IMR-90 (cell line): ENCODE measurements at places on chromosomes 16 and 17. TPM values are rescaled to one million over a fixed set of nuclear protein-coding genes. Genes with fewer than 3 reads are reported as not detected.

DNA sequence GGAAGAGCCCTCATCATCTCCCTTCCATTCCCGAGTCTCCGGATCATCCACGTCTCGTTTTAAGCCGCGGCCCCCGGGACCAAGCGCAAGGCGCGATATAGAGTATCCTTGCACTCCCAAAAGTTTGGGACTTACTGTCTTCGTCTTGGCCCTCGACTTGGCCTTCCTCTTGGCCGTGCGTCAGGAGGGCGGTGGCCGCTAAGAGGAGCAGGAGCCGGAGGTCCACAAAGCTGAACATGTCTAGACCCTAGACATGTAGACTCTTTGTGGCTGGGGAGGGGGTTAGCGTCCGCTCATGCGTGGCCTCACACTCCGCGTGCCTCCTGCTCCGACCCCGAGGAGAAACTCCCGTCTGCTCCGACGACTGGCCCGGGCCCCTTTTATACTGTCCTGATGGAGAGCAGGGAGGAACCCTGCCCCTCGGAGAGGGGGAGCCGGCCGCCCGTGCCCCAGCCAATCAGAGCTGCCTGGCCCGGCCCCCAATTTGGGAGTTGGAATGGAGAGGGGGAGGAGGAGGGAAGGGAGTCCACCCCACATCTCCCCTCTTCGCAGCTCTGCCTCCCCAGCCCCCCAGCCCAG, at the start of gene COL1A1:
Gene COL1A1, minus strand, starts transcription at position 356 of the 579 bp plus-strand sequence. Its CDS starts 118 bp downstream, at position 238.
- H3K4me3 ChIP-seq: peak within 1 kb of the TSS; percentile 80
- H3K27me3 ChIP-seq: no peaks in the 10 kb centered on the region
- peak within 1 kb of the TSS; percentile 99 for H3K27ac ChIP-seq
- H3K36me3 ChIP-seq: peaks cover 34% of the 10 kb centered on the region

DNA sequence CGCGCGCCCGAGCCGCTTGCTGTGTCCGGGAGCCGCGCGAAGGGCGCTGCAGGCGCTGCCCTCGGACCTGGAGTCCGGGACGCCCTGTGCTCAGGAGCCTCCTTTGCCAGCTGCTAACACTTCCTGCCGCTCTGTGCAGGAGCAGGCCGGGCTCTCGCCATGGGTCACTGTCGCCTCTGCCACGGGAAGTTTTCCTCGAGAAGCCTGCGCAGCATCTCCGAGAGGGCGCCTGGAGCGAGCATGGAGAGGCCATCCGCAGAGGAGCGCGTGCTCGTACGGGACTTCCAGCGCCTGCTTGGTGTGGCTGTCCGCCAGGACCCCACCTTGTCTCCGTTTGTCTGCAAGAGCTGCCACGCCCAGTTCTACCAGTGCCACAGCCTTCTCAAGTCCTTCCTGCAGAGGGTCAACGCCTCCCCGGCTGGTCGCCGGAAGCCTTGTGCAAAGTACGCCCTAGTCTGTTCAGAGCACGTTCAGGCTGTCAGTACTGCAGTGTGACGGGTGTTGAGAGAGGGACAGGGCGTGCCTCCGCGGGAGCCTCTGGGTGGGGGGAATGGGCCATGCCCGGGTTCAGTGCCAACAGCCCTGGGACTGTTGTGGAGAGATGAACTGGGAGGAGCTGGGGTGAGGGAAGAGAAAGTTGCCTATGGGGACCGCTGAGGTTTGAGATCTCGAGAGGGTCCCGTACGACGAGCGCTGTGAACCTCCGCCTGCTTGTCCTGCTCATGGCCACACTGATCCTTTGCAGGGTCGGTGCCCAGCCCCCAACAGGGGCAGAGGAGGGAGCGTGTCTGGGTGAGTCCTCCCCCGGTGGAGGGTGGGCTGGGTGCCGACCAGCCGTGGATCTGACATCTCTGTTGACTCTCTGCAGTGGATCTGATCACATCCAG, 1.3 kb downstream of the ZNF276 start:
- peak overlapping the region; percentile 75; the same call in 1 of the 2 replicates for H3K27ac ChIP-seq
- peaks cover 17% of the 10 kb centered on the region for H3K4me1 ChIP-seq
- peak; percentile 16 for DNase-seq
- H3K4me3 ChIP-seq: peak overlapping the region; percentile 94
- H3K27me3 ChIP-seq: no peaks in the 10 kb centered on the region

- H3K27ac ChIP-seq: peak overlapping the region; percentile 4; the same call in 1 of the 2 replicates
- H3K36me3 ChIP-seq: peaks cover 51% of the 10 kb centered on the region
- no peak overlapping the region for H3K4me3 ChIP-seq
- H3K27me3 ChIP-seq: no peaks in the 10 kb centered on the region
Measured at GRCh38 chr17:64580384-64581315, 73.9 kb downstream of the CEP95 start.

ZPBP2 gene
- total RNA-seq: not detected in 2 replicates

ANKRD40CL gene
- total RNA-seq: not detected in 2 replicates

OR3A3 gene
- not detected in 2 replicates for total RNA-seq

LRRC36 gene
- total RNA-seq: 0.18 TPM in 1 of 2 replicates, not detected in the other
